ENCODE measurements at places on chromosomes 13 and 19.

GRCh38 chr19:5828661-5829566 is 10.6 kb downstream of the FUT6 start:
- no peak for DNase-seq
- peak overlapping the region; percentile 46 for H3K4me3 ChIP-seq
- H3K36me3 ChIP-seq, result no peaks in the 10 kb centered on the region
- H3K27me3 ChIP-seq, result peaks cover 3% of the 10 kb centered on the region
- no peak overlapping the region for H3K27ac ChIP-seq
- peaks cover 10% of the 10 kb centered on the region for H3K4me1 ChIP-seq

DNA sequence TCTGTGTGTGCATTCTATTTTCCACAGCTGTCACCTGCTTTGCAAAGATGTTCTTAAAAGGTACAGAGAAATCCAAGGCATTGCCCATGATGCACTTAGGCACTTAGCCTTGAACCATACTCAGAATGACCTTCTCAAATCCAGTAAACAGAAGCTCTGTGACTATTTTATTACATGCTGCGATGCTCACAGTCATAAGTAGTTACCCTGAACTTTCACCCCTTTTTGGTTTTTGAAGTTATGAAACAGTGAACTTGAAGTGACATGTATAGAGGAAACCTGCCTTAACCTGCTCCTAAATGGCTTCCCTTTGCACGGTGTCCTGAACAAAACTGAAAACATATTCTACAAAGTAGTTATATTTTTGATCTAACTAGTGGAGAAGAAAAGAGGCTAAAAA is 100.4 kb downstream of the SLC10A2 start:
- no peaks in the 10 kb centered on the region for H3K36me3 ChIP-seq
- H3K4me3 ChIP-seq, result no peak overlapping the region
- no peak overlapping the region for H3K27ac ChIP-seq

- no peak for DNase-seq
- no peak overlapping the region for H3K27ac ChIP-seq
- H3K36me3 ChIP-seq, result no peaks in the 10 kb centered on the region
- H3K4me1 ChIP-seq, result no peaks in the 10 kb centered on the region
- H3K27me3 ChIP-seq, result no peaks in the 10 kb centered on the region
These were observed 94.7 kb downstream of the FREM2 start for GRCh38 chr13:38781539-38781938.

- no peak overlapping the region for H3K4me3 ChIP-seq
- DNase-seq, result no peak
- H3K4me1 ChIP-seq, result no peaks in the 10 kb centered on the region
- H3K27ac ChIP-seq, result no peak overlapping the region
- no peaks in the 10 kb centered on the region for H3K36me3 ChIP-seq
- H3K27me3 ChIP-seq, result no peaks in the 10 kb centered on the region
These were observed 165.6 kb upstream of the MIR17HG start for GRCh38 chr13:91181892-91182291.

DNA sequence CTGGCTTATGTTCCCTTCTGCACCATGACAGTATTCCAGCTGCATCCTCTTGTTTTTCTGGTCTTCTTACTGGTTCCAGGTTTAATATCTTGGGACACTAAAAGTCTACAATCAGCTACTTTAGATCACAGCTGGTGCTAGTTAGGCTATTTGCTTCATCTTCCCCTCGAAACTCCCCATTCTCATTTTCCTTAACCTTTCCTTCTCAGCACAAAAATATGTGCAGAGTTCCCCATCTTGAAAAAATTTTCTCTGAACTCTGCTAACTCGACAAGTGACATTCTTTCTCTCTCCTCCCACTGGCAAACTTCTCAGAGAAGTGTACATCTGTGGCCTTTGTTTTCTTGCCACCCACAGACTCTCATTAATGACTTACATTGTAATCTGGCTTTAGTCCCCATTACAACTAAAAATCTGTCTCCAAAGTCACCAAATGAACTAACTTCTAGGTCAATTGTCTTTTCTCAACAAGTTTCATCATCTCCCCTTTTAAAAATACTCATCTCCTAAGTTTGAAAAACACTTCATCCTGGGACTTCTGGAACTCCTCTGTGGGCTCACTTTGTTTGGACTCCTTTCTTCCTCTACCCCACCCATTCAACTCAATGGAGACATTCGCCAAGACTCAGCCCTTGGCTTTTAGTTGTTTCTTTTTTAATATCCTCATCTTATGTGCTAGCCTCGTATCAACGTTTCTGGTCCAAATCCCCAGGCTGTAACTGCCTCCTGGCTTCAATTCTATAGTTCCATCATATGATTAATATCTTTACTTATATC is 7.1 kb upstream of the KL start:
- DNase-seq, result no peak
- H3K4me1 ChIP-seq, result no peaks in the 10 kb centered on the region
- no peak overlapping the region for H3K27ac ChIP-seq
- no peak overlapping the region for H3K4me3 ChIP-seq
- H3K27me3 ChIP-seq, result no peaks in the 10 kb centered on the region

DNA sequence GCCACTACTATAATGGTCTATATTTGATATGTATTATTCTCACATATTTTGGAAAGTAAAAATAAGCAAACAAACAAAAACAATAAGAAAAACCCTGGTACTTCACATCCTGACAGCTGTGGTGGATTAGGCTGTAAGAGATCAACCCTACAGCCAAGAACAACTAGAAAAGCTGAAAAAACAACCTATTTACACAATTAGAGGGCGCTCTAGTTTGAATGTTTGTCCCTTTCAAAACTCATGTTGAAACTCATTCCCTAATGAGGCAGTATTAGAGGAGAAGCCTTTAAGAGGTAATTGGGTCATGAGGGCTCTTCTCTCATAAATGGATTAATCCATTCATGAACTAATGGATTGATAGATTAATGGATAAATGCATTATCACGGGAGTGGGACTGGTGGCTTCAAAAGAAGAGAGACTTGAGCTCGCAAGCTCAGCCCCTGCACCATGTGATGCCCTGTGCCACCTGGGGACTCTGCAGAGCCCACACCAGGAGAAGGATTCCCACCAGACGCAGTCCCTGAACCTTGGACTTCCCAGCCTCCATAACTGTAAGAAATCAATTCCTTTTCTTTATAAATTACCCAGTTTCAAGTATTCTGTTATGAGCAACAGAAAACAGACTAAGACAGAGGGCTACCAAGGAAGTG is 733.9 kb upstream of the ARGLU1 start:
- H3K4me1 ChIP-seq, result no peaks in the 10 kb centered on the region
- H3K4me3 ChIP-seq, result no peak overlapping the region
- no peak for DNase-seq
- H3K27me3 ChIP-seq, result no peaks in the 10 kb centered on the region

DNA sequence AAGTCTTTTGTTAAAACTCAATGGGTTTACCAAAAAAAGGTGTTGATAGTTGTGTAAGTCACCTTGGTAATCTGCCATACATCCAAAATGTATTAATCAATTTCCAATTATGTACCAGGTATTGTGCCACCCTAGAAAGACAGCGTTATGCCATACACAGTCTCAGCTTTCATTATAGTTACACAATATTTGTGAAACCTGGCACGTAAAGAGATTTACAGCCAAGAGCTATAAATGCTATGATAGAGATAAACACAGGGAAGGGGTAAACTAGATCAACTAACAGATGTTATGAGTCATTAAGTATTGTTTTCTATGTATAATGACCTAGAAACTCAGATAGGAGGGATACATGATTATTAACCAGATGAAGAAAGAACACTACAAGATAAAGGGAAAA is 725.6 kb upstream of the SLITRK5 start:
- H3K27me3 ChIP-seq, result no peaks in the 10 kb centered on the region
- no peaks in the 10 kb centered on the region for H3K4me1 ChIP-seq
- no peaks in the 10 kb centered on the region for H3K36me3 ChIP-seq
- H3K27ac ChIP-seq, result no peak overlapping the region
- H3K4me3 ChIP-seq, result no peak overlapping the region

DNA sequence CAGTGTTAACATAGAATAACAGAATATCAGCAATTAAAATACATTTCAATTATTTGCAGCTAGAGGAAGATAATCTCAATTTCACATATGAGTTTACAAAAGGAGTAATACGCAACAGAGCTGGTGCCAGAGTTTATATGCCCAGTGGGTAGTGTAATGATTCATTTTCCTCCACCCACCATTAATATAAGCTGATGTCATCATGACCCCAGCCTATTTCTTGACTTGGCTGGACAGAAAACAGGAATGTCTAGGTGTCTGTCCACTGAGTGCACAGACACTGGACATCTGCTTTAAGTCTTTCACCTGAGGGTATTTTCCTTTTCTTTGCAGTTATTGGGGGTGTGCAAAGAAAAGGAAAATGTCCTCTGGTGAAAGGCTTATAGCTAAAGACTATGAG is 335.5 kb downstream of the TBC1D4 start:
- H3K36me3 ChIP-seq, result no peaks in the 10 kb centered on the region
- no peaks in the 10 kb centered on the region for H3K27me3 ChIP-seq
- H3K4me1 ChIP-seq, result no peaks in the 10 kb centered on the region
- H3K27ac ChIP-seq, result no peak overlapping the region

Data from tibial artery (tissue), 4 donors.